ENCODE measurements at places on chromosomes 7 and 10.

DNA sequence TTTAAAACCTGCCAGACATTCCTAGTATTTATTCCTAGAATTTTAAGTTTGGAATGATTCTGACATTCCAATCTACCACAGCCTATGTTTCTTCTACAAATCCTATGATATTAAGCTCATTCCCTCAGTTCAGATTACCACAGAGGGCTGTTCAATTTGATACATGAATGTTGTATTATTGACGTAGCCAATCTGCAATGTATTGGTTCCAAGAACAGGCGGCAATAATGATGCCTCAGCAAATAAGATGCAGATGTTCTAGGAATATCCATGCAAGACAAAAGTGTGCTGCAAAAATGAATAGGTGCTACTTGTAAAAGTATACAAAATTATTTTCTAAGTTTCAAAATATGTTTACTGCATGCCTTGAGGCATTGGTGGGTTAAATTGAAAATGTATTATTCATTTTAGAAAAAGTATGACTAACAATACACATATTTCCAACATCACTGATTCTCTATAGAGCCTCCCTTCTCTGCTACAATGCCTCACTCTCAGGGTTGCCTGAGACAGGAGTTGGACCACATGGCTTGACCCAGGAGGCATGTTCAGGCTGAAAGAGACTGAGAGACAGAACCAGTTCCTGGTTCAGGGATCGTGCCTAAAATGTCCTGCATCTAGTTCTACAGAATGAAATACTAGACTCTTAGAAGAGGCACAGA, 94.1 kb upstream of the CREB5 start:
- no peak for DNase-seq

GRCh38 chr7:30899630-30900029, 12.0 kb upstream of the AQP1 start:
- DNase-seq = no peak

GRCh38 chr10:16423599-16423998, 13.2 kb upstream of the PTER start:
- no peak for DNase-seq

GRCh38 chr7:115047958-115048720, 126.2 kb downstream of the MDFIC start:
- DNase-seq = no peak

- DNase-seq = no peak
Observed at GRCh38 chr7:7498856-7499255, 36.8 kb downstream of the COL28A1 start.

DNA sequence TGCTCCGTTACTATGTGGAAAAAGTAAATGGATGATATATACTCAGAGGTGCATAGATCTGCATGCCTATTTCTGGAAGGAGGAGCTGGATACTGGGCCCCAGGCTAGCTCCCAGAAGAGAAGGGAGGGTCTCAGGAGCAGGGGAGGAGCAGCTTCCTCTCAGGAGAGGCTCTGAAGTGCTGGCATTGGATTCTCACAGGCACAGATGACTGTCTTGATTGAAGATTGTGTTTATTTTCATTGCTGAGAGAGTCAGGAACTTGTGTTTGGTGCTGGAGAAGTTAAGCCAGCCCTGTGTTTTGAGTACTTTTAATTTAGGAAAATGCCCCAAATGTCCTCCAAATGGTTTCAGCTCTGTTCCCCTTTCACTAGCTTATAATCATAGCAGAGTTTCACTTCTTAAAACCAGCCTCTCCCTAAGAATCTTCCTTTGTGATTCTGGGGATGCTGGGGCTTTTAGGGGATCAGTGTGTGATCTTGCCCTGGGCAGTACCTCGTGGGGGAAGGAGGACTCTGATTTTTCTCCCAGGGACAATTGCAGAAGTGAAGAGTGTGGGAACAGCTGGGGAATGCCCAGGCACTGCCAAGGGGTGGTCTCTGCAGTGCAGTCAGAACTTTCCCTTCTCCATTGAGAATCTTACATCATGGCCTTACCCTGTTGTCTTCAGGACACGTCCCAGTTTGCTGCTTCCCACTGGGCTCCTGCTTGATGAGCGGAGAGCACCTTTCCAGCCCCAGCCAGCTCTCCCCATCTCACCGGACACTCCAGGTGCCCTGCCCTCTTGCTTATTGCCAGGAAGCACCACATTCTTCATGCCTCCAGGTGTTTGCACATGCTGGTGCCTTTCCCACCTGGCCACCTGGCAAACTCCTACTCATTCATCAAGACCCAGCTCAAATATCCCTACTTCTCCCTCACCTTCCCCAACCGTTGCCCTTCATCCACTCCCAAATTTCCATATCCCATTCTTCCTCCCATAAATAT, 102.8 kb downstream of the ARHGAP22 start:
- no peak for DNase-seq

- no peak for DNase-seq
Observed at GRCh38 chr7:82964150-82964882, 198.4 kb downstream of the PCLO start.

DNA sequence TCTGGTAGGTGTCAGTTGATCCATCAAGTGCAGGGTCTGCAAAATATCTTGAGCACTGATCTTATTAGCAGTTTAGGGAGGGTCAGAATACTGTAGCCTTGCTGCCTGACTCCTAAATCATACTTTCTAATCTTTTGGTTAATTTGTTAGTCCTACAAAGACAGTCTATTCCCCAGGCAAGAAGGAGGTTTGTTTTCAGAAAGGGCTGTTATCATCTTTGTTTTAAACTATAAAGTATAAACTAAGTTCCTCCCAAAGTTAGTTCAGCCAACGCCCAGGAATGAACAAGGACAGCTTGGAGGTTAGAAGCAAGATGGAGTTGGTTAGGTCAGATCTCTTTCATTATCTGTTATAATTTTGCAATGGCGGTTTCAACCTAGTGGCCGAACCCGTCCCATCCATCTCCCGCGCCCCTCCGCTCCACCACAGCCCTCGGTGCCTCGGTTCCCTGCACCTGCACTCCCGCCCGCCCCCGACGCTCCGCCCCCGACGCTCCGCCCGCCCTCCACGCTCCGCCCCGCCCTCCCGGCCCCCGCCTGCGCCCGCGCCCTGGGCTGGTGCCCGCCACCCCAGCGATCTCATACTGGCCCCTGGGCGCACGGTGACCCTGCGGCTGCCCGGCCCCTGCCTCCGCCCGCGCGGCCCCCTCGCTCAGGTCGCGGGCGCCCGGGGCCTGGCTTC, at the start of gene ADCK2:
ADCK2 (plus strand) TSS at position 564 of the 681 bp plus-strand sequence. CDS start 386 bp downstream, outside the sequence.
- peak; percentile 70 for DNase-seq

DNA sequence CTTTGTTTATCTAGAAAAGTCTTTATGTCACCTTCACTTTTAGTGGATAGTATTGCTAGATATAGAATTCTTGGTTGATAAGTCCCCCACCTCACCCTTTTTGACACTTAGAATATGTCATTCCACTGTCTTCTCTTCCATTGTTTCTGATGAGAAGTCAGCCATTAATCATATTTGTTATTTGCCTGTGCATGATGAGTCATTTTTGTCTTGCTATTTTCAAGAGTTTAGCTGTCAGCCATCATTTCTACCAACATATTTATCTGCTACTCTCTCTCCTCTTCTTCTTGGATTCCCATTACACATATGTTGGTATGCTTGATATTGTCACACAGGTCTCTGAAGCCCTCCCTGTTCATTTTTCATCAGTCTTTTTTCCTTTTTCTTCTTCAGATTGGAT, 160.8 kb upstream of the TCF7L2 start:
- no peak for DNase-seq

DNA sequence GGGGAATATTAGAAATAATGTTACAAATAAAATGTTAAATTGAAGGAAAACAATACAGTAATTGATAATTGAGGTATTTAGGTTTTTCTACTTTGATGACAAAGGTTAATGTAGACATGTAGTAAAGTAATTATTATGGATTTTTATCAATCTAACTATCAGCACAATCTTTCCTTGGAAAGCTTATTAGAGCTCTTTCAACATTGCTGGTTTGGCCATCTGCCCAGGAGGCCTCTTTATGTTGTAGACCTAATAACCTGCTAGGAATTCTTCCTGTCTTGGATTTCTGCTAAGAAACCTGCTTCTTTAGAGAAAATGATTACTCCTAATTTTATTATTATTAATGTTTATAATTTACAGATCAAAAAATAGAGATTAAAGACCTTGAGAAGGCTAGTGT, 78.9 kb downstream of the CHRM2 start:
- no peak for DNase-seq
